ENCODE measurements at places on chromosomes 5 and 9.

DNA sequence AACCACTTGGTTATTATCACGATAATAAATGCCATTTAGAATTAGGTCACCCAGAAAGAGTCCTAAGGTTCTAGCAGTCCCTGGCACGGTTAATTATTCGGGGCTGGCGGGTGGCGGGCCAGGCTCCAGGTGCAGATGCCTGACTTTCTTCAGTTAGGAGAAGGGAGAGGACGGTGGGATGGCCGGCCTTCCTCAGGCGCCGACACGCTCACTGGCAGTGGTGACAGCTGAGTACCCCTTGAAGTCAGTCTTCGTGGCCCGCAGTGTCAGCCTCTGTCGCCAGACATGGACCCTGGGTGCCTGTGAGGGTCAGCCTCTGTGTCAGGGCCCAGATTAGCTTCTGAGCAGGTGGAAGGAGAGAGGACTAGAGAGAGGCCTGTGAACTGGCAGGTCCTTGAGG, 21.1 kb upstream of the EXOC3 start:
- DNase-seq = no peak

GRCh38 chr5:173245319-173246134, 10.5 kb upstream of the NKX2-5 start:
- DNase-seq = no peak

- DNase-seq = peak; percentile 52
These were observed 4.4 kb upstream of the ST6GALNAC6 start for GRCh38 chr9:127903557-127904475.

GRCh38 chr5:123482258-123482657, 29.7 kb upstream of the CSNK1G3 start:
- DNase-seq = no peak

DNA sequence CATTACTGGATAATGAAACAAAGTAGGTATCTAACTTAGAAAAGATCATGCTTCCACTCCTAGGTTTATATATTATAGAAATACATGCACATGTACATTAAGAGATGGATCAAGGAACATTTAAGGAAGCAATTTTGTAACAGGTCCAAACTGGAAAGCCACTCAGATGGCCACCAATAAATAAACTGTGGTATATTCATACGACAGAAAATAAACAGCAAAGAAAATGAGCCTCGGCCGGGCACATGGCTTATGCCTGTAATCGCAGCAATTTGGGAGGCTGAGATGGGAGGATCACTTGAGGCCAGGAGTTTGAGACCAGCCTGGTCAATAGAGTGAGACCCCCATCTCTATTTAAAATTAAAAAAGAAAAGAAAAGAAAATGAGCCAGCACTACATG, 25.6 kb downstream of the CEMIP2 start:
- no peak for DNase-seq

GRCh38 chr9:8613346-8613825, 813.8 kb upstream of the DMAC1 start:
- no peak for DNase-seq

GRCh38 chr9:34896112-34896511, 62.0 kb upstream of the PHF24 start:
- no peak for DNase-seq
